ENCODE measurements at places on chromosomes 5 and 9.

- no peak for DNase-seq
Measured at GRCh38 chr9:112301420-112301819, 32.0 kb downstream of the PTBP3 start.

DNA sequence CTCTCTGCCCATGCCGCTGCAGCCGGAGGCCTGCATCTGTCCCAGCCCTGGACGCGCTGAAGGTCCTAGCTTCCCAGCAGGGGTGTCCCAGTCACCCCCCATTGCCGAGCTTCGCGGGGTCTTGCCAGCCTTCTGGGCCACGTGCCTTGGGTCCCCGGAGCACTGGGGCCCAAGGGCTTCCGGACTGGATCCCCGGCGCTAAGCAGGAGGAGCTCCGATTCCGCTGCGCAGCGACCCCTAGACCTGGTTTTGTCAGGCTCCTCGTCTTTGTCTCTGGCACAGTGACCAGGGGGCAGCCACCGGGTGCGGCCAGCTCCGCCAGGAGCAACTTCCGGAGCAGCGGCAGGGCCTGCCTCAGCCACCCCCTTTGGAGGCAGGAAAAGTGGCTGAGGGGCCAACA is 3.3 kb upstream of the IRX1 start:
- DNase-seq = no peak

DNA sequence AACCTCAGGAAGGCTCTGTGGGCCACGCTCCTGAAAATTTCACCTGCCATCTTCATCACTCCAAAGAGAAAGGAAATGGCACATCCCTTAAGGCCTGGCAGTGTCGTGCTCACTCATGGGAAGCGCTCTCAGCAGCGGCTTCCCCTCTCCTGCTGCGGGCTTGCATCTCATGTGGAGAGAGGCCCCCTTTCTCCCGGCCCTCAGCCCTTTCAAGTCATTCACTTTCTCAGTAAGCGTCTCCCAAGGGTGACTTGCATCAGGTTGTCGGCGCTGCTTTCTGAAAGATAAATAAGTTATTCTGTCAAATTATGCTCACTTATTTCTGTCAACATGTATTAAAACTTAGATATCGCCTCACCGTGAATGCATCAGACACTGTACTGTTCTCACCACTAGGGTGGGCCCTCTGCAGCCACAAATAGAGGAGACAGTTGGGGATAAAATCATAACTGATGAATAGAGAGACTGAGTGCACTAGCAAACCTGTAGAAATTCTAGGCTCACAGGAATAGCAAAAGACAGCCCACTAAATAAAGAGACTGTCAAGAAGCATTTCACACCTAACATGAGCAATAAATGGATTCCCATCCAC is 174.6 kb downstream of the RFK start:
- no peak for DNase-seq

- no peak for DNase-seq
Measured at GRCh38 chr9:124125651-124125977, 114.0 kb downstream of the LHX2 start.

GRCh38 chr9:120432600-120432999 is 147.4 kb downstream of the CDK5RAP2 start:
- no peak for DNase-seq

- DNase-seq = no peak
Measured at GRCh38 chr9:121694600-121694999, 43.2 kb downstream of the DAB2IP start.

GRCh38 chr5:60701321-60701968 is 1.5 kb upstream of the DEPDC1B start:
- DNase-seq = no peak

GRCh38 chr5:77163453-77163852 is 47.0 kb upstream of the PDE8B start:
- DNase-seq = no peak

- no peak for DNase-seq
Measured at GRCh38 chr5:139051392-139051791, 146.8 kb downstream of the SIL1 start.

DNA sequence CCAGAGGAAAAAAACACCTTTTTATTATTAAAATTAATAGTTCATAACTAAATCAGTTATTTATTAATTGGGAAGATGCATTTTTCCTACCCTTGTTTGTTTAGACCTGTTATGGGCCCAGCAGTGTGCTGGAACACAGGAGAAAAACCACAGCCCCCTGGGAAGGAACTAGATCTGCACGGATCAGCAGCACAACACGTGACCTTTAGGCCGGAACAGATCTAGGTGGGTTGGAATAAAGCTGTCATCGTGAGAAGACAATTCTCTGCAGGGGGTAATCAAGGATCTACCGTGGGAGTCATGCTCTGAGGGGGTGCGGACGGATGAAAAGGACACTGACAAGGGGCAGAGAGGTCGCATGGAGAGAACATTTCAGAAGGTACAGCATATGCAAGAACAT is 95.8 kb upstream of the SPATA31C2 start:
- no peak for DNase-seq
